Large intestine (tissue), 12 donors: ENCODE measurements at places on chromosomes 4 and X. TPM values are rescaled to one million over a fixed set of nuclear protein-coding genes. Genes with fewer than 3 reads are reported as not detected.

DNA sequence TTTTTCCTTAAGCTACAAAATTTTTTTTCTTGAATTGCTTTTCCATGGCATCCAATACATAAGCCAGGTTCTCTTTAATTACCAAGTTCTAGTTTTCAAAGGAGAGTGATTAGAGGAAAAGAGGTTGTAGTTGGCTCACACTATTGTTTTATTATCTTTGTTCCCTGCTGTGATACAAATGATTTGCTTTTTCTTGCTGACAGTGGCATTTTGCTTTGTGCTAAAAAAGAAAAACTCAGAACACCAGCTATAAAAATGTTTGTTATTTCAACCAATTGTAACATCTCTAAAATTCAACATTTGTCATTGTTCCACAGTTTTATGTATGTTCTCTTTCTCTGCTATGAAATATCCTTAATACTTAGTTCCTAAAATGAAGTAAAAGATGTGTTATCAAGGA lies 1817.2 kb downstream of the STIM2 start:
- no peak for DNase-seq

DNA sequence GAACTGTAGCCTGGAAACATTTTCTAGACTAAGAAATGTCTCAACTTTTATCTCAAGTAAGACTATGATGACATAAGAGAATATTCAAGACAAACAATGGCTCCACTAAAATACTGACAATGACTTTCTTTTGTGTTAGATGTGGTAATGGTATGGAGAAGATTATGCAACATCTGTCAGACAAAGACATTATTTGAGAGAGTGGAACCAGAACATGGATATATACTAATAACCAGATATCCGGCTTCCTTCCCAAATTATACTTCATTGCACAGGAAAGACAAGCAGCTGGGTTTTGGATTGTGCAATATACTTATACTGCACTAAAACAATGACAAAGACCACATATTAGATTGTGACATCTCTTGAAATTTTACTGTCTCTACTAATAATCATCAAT lies 290.8 kb upstream of the GIMD1 start:
- DNase-seq = no peak

- DNase-seq = no peak
Observed at GRCh38 chr4:26729027-26729426, 131.6 kb upstream of the STIM2 start.

DNA sequence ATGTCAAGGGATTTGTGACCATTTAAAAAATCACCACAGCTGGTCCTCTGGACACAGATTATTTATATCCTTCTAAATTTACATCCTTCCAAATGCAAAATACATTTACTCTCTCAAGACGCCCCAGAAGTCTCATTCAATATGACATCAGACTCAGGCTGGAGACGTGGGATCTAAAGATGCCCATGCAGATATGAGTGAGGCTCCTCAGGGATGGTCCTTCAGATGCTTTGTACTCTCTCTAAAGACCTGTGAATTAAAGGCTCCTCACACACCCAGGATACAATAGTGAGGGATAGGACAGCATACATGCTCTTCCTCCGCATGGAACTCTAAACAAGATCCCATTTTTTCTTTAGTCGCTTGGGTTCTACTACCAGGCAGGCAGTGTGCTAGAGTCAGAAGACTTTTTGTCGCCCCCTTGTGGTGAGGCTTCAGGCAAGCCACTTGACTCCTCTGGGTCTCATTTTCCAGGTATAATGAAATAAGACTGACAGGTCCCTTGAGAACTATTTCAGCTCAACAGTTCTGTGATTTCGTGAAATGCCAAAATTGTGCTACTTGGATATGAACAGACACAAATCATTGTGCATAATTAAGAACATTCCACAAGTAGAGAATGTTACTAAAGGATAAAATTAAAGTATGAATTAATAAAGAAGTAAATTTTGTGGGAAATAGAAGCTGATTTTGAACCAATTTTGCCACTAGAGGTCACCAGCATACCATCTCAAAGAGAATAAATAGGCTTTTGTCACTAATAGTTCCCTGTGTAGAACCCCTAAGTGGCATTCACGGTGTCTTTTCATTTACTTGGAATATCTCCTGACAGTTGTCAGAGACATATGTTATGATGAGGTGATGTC lies 13.7 kb upstream of the SCOC start:
- peak; percentile 64 for DNase-seq

DNA sequence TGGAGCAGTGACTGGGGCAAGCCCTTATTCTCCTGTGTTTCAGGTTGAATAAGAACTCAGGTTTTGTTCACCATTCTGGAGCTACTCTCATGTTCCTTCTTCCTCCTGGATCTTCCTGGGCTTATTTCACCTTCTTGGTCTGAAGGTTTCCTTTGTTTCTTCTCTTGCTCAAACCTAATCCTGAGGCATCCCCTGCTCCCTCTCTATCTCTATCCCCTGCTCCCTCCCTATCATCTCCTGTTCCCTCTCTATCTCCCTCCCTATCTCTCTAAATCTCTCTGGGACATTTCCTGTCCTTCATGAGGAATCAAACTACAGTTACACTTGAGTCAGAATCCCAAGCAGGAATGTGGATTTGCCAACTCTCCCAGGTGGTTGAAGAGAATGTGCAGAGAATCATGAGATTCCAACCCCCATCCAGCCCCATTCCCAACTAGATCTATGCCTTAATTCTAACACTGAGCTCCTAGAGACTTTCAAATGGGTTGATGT lies 134.9 kb upstream of the ZIC3 start:
- DNase-seq = no peak

DNA sequence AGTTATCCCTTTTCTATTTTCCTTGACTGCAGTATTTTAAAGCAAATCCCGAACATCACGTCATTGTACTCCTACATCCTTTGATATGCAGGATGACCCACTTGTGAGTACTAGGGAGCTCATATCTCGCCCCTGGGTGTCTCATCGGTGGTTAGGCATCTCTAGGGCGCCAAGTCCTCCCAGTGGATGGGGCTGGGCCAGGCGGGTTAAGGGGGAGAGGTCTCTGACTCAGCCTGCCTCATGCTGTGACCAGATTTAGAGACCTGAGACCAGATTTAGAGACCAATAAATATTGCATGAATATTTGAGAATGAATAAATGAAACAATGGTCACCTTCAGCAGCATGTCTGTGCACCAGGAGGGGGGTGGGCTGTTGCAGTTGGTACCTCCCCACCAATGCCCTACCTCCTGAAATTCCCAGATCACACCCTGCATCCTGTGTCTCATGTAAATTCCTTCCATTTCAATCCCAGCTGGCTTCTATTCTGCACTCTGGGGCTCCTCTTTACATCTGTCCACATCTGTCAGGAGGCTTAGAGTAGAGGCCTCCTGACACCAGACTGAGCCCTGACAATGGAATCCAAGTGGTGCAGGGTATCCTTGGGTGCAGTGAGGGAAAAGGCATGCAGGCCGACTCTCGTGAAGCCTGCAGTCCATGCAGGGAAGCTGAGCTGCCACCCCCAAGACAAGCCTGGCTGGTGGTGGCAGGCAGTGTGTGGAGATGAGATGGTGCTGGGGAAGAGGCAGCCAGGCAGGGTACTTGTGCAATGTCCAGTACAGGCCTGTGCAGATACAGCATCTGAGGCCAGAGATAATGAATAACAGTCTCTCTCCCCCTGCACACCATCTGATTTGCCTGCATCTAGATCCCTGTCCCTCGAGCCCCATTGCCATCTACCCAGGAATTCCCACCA lies 5.2 kb downstream of the APLN start:
- no peak for DNase-seq

DNA sequence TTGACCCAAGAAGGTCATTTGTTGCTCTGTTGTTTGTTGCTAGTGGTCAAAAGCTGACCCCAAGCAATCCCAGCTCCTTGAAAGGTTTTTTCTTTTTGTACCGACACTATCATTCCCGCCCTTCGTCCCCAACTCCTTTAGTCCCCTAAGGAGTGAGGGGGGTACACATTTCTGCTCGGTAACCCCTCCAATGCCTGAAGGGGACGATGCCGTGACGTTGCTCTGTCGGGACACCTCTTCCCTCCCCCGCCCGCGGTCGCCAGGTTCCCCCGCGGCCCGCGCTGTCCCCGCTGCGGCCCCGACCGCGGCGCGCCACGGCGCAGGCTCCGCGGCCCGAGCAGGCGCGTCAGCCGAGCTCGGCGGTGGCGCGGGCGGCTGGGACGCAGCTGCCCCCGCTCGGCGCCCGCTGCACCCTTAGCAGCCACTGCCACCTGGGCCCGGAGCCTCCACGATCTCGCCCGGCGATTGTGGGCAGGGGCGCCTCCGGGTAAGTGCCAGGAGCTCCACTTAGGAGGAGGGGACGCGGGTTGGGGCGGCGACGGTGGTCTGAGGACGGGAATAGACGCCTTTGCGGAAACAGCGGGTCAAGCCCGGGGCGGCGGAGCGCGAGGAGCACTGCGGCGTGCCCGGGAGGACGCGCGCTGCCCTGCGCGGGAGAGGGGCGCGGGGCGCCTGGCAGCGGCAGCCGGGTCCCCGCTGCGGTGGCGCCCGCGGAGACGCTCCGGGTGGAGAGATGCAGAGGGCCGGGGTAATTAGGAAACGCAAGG lies at the start of gene GLRB:
Gene GLRB, plus strand, starts transcription at position 340 of the 767 bp plus-strand sequence. CDS start 1,875 bp downstream, outside the sequence.
- DNase-seq = peak; percentile 61

- no peak for DNase-seq
Observed at GRCh38 chr4:100986360-100986868, 360.9 kb downstream of the PPP3CA start.

- DNase-seq = no peak
Observed at GRCh38 chr4:86942185-86942666, 7.4 kb downstream of the AFF1 start.

DNA sequence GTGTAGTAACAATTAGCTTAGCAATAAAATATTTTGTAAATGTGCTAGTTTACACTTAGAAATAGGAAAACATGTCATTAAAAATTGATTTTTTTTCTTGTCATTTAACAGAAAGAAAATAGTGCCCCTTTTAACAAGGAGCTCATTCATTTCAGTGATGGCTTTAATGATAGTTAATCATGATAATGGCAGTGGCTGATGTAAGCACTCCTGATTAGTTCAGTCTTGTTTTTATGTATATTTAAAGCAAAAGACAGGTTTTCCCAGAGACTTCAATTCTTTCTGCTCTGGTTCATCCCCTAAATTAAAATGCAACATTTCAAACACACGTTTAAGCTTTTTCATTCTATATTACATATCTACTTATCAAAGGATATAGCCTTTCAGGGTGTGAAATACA lies 1039.5 kb upstream of the PCDH7 start:
- no peak for DNase-seq

GRCh38 chr4:122928930-122929329 lies 6.5 kb upstream of the NUDT6 start:
- DNase-seq = no peak

GRCh38 chr4:41661442-41662076 lies 87.0 kb downstream of the PHOX2B start:
- DNase-seq = peak; percentile 24

- no peak for DNase-seq
Observed at GRCh38 chr4:2642968-2643367, 106.5 kb downstream of the FAM193A start.

- no peak for DNase-seq
Observed at GRCh38 chr4:101269682-101270081, 77.6 kb downstream of the PPP3CA start.

DNA sequence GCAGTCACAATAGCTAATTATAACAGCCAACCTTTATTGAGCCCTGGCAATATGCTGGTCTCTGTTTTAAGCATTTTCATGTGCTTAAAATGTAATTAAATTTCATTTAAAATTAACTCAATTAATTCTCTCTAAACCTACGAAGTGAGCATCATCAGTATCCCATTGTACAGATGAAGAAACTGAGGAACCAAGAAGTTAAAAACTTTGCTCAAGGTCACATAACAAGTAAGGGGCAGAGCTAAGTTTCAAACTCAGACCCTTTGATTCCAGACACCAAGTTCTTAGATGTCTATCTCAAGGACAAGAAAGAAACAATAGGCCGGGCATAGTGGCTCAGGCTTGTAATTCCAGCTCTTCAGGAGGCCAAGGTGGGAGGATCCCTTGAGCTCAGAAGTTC lies 55.9 kb upstream of the NFKB1 start:
- DNase-seq = no peak

- no peak for DNase-seq
Observed at GRCh38 chrX:31228909-31229308, 157.1 kb upstream of the FTHL17 start.

DNA sequence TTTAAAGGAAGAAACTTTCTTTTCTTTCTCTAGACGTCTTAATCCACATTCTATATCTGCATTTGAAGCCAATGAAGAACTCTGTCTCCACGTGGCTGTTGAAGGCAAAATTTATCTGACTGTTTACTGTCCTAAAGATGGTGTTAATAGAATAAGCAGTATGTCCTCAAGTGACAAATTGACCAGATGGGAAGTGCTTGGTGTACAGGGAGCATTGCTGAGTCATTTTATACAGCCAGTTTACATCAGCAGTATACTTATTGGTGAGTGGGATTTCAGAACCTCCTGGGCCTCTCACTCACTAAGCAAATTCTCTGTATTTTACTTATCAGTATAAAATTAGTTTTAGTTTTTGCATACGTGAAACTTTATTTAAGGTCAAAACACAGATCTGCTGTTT lies 33.7 kb downstream of the ADAD1 start:
- DNase-seq = no peak

DNA sequence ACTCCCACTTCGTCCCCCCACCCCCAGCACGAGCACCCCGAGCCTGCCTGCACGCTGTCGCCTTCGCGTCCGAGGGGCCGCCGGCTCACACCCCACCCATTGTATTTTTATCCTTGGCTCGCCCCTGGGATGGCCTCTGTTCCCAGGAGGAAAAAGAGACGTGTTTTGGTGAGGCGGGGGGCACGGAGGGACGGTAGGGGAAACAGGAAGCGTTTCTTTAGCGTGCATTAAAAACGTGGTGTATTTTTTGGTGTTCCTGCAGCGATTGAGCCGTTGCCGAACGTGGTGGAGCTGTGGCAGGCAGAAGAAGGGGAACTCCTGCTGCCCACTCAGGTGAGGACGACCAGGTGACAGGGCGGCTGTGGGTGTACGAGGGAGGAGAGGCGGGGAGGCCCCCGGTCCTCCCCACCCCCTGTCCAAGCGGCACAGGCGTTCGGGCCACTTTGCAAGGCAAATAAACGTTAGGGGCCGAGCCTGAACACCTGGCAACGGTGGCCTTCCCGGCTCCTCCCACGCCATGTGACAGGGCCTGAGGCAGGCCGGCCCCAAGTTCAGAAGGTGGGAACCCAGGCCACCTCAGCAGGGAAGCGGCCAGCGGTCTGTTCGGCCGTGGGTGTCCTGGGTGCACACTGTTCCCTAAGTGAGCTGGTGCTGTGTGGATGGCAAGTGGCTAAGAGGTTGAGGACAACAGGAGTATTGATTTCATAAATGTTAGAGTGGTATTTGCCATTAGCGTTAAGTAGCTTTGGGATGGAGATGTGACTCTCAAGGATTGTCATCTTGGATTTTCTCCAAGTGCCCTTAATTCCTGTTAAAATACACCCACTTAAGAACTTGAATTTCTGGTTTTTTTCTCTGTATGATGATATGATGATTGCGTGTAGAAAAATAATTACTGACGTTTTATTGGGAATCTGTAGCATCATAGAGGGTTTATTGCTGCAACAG lies 1.1 kb downstream of the TMEM131L start:
- DNase-seq = peak; percentile 49

- DNase-seq = no peak
Observed at GRCh38 chr4:76984127-76984526, 34.6 kb downstream of the SEPTIN11 start.

The FGB gene
- 213 TPM for polyA plus RNA-seq

The SPANXA2 gene
- polyA plus RNA-seq = not detected

The EPHA5 gene
- 0.72 TPM for polyA plus RNA-seq

The TAF7L gene
- 0.18 TPM for polyA plus RNA-seq

The CWH43 gene
- polyA plus RNA-seq = not detected

The VCX gene
- not detected for polyA plus RNA-seq

The BLTP1 gene
- 61.9 TPM for polyA plus RNA-seq
